GM12892 (cell line): ENCODE measurements at places on chromosomes 1 and 21.

DNA sequence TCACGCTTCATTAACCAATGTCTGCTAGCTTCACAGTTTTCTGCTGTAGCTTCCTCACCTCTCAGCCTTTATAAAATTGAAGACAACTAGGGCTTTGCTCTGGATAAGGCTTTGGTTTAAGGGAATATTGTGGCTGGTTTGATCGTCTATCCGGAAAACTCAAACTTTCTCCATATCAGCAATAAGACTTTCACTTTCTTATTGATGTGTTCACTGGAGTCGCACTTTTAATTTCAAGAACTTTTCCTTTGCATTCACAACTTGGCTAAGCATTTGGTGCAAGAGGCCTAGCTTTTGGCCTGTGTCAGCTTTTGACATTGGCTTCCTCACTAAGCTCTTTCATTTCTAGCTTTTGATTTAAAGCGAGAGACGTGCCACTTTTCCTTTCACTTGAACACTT lies 12.9 kb downstream of the COA6 start:
- DNase-seq: no peak

DNA sequence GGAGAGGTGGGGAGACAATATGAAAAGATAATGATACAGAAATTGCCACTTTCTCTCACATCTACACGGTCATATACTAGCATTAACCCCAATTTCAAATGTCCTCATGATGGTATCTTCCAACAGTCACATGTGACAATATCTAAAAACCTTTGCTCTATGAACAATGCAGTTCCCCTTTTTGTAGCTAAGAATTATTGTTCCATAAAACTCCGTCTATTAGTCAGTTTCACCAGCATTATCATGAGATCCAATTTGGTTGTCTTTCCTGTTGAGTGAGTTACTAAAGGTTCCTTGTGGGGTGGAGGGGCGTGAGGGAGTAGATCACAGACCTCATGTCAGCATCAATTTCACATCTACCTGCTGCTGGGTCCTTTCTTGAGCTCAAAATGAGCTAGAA lies 1.7 kb downstream of the TIAM1 start:
- DNase-seq: no peak

- DNase-seq: no peak
Measured at GRCh38 chr1:65278376-65279069, 30.8 kb upstream of the DNAJC6 start.

GRCh38 chr21:46159841-46160656 lies 4.7 kb upstream of the FTCD start:
- DNase-seq: no peak

GRCh38 chr1:235329139-235329902 lies 951 bp downstream of the GGPS1 start:
- peak; percentile 21 for DNase-seq

- no peak for DNase-seq
Measured at GRCh38 chr21:38440746-38441145, 57.5 kb downstream of the ERG start.

- DNase-seq: no peak
Measured at GRCh38 chr1:208544053-208544452, 299.9 kb upstream of the PLXNA2 start.

DNA sequence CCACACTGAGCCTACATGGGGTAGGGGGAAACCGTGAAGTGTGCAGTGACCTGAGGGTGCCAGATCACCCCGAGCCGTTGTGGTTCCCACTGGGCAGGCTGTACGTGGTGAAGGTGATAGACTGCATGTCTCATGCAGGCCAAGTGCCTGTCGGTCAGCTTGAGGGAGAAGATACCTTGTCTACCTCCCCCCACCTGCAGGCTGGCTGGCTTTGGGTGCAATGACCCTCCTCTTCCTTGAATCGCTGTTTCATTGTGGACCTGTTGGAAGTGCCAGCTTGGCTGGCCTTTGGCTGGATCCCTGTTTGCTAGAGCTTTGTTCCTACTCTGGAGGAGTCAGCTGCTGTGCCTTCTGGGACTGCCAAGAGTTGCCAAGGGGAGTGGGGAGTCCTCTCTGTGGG lies 92.5 kb downstream of the GALNT2 start:
- DNase-seq: no peak

GRCh38 chr1:182113879-182114626 lies 52.5 kb upstream of the ZNF648 start:
- DNase-seq: no peak

DNA sequence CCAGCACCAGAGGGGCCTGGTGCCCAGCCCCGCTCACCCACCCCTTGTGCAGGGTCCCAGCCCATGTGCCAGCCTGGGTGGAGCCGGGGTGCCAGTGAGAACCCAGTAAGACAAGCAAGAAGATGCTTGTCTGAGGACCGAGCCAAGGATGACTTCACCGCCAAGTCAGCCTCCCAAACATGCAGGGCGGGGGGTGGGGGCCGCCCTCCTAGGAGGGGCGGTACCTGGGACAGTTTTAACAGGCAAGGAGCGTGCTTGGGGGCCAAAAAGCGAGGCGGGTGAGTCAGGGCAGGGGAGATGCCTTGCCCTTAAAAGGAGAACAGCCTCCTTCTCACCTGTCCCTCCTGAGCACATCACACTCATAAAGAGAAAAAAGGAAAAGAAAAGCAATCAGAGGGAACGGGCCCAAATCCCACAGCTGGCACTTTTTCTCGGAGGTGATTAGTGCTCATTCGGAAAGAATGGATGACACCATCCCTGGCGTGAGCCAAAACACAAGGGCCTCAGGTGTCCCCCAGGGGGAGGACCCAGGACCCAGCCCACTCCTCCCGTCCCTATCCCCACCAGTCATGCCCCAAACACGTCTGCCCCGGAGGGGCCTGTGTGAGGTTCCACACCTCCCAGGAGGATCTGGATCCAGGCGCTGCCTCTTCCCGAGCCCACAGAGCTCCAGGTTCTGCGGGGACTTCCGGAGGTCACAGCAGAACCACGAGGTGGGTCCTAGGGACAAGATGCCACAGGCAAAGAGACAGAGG lies 77.6 kb upstream of the IFFO2 start:
- DNase-seq: no peak

DNA sequence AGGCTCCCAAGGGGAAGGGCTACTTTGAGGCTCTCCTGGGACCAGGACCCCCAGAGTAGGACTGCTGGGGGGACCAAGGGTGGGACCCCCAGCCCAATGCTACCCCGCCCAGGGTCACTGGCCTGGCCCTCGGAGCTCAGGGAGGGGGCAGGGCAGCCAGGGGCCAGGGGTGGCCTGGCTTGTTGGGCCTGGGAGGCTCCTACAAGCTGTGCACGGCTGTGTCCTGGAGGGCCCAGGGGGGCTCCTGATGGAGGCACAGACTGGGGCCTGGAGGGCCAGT lies 2.2 kb downstream of the HES4 start:
- DNase-seq: no peak

- DNase-seq: no peak
Measured at GRCh38 chr1:221912230-221912629, 170.3 kb upstream of the DUSP10 start.

- DNase-seq: no peak
Measured at GRCh38 chr1:186291271-186291670, 83.8 kb downstream of the TPR start.

- DNase-seq: no peak
Measured at GRCh38 chr1:61563611-61564010, 161.3 kb downstream of the TM2D1 start.

GRCh38 chr1:212506666-212507065 lies 73.9 kb downstream of the NENF start:
- DNase-seq: no peak

- no peak for DNase-seq
Measured at GRCh38 chr1:20446796-20447195, 39.2 kb downstream of the CAMK2N1 start.

GRCh38 chr1:5985250-5985649 lies 7.0 kb downstream of the NPHP4 start:
- no peak for DNase-seq

DNA sequence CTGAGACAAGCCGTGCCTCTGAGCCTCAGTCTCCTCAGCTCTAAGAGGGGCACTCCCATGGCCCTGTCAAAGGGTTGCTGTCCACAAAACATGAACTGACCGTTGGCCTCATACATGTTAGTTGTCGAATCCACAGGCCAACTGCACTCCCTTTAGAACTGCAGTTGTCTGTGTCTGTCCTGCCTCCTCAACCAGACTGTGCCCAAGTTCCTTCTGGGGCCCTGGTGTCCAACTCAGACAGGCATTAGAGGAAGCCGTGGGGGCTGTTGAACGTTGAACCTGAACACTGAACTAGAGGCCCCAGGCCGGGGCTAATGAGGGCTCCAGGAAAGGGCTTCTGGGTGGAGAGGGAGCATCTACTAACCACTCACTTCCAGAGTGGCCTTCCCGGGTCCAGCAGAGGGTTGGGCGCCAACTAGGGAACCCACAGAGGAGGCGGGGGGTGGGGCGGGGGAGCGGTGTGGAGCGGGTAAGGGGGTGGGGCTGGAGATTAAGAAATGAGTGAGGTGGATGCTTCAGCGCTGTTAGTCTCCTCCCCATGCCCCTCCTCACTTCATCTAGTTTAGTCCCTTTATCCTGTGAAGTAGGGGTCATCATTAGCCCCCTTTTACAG lies at the start of gene RAB42:
RAB42 (plus strand) TSS at position 558 of the 613 bp plus-strand sequence. CDS start 247 bp downstream, outside the sequence.
- DNase-seq: no peak

DNA sequence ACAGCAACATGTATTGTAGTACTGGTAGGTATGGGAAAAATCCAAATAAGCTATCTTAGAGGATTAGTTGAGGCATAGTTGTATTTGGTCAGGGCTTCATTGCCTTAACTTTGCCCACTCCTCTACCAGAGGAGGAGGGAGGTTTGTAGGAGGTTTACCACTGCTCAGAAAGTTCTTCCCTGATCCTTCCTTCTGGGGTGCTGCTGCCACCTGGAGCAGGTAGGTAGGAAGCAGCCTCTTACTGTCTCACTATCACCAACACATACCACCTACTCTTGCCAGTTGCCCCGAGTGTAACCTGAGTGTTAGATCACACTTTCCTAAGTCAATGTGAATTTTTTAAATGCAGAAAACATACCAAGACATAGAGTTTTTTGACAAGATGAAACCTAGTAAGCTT lies 24.1 kb upstream of the ZSWIM5 start:
- no peak for DNase-seq

GRCh38 chr21:14995226-14995625 lies 69.6 kb downstream of the NRIP1 start:
- no peak for DNase-seq

DNA sequence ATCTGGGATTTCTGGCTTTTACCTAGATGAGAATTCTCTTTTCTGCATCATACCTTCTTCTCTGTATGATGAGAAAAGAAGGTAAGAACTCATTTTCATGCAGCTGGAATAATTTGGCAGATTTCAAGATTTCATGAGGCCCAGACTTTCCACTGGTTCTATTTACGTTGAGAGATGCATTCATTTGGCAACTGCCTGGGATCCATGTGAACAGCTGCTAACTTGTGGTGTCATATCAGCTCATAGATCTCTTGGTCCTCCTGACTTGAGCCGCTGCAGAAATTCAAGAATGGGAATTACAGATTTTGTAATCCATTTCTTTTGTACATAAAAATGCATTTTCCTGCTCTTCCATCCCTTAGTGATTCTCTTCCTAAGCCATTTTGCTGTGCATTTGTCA lies 17.1 kb upstream of the C1orf87 start:
- no peak for DNase-seq

DNA sequence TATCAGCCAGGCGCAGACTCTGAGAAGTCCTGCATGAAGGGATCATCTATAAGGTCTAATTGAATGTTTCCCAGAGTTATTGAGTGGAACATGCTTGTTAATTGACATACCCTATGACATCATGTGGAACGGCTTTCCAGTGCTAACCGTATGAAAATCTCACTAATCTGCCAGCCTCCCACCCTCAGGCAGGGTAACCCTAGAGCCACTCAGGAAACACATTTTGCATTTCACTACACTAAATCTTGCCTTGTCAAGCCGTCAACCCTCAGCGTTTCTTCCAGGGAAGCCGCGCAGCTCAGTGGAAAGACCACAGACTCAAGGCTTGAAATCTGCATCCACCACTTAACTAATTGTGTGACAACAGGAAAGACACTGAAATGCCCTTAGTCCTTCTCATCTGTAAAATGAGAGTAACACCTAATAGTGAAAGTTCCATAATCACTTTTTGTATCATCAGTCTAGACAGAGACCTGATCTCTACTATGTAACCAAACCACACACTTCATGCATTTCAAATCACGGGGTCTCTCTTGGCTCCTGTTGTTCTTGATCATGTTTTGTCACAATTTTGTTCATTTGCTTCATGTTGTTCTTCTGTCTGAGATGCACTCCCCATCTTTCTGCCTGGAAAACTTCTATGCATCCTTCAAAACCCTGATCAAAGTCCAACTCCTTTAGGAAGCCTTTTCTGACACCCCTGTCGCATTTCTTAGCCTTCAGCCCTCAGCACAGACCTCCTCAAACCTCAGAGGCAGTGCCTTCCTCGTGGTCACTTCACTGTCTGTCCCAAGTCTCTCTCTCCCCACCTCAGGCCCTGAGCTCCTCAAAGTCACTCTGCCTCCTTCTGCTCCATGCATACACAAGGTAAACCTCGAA lies 246.5 kb downstream of the TOMM20 start:
- peak; percentile 36 for DNase-seq

DNA sequence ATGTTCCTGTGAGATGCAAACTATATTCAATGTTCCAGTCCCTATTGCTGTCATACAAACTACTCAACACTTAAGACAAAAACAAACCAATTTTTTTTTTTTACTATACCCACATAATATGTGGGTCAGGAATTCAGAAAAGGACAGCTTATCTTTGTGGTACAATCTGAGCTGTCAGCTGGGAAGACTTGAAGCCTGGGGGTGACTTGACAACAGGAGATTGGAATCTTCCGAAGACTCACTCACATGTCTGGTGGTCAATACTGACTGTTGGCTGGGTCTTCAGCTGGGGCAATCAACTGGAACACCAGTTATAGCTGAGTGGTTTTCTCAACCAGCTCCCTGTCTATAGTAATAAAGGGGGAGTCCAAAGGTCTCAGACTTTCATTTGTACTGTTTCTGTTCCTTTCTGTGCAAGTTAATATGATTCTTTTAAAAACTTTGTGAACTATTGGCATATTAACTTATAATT lies 81.7 kb upstream of the ATP1B1 start:
- DNase-seq: peak; percentile 26

- DNase-seq: no peak
Measured at GRCh38 chr21:43340491-43341377, 86.2 kb downstream of the SIK1 start.

GRCh38 chr1:7938070-7938469 lies 2.6 kb downstream of the TNFRSF9 start:
- DNase-seq: no peak

GRCh38 chr1:90841473-90841872 lies 124.4 kb upstream of the BARHL2 start:
- no peak for DNase-seq

GRCh38 chr1:48536477-48536876 lies 64.5 kb upstream of the SPATA6 start:
- DNase-seq: no peak
